HS-27A (cell line): ENCODE measurements at places on chromosomes 1 and 21.

DNA sequence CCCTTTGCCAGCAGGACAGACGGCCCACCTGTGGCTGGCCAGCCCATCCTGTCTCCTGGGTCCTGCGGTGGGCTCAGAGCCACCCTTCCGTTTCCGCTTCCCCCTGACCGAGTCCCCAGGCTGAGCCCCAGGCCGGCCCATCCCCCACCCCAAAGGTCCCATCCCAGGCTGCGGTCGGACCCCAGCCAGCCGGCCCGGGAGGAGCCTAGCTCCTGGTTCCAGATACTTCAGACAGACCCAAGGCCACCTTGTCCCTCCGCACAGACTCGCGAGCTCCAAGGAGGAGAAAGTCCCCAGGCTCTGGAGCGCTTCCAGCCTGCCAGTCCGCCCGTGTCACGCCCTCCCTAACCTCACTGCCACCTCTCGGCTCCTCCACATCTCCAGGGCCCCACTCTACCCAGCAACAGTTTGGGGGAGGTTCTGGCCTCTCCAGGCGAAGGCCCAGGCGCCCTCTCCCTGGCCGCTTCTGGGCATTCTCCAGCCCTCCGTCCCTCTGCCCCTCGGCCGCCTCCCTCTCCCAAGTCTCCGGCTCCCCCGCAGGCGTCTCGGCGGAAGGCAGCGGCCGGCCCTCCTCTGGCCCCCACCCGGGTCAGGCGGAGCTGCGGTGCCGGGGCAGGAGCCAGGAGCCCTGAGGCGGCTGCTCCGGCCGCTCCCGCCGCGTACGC, 835 bp downstream of the LRRN2 start:
- DNase-seq, result no peak

- no peak for DNase-seq
Observed at GRCh38 chr1:13451399-13451965, 41.2 kb downstream of the PRAMEF20 start.

DNA sequence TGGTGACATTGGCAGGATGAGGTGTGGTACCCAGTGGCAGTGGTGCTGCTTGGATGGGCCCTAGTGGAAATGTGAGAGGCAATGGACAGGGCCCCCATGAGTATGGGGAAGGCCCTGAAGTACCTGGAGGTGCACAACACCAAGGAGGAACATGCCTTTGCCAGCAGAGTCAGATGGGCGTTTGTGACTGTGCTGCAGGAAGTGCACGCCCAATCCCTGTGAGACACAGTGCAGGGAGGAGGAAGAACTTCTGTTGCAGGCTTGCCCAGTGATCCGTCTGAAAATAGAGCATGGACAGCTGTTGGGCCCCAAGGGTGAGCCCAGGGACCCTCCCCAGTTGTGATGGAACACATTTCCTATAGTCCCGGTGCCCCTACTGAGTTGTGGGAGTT, 42.7 kb downstream of the GJA5 start:
- DNase-seq, result no peak

DNA sequence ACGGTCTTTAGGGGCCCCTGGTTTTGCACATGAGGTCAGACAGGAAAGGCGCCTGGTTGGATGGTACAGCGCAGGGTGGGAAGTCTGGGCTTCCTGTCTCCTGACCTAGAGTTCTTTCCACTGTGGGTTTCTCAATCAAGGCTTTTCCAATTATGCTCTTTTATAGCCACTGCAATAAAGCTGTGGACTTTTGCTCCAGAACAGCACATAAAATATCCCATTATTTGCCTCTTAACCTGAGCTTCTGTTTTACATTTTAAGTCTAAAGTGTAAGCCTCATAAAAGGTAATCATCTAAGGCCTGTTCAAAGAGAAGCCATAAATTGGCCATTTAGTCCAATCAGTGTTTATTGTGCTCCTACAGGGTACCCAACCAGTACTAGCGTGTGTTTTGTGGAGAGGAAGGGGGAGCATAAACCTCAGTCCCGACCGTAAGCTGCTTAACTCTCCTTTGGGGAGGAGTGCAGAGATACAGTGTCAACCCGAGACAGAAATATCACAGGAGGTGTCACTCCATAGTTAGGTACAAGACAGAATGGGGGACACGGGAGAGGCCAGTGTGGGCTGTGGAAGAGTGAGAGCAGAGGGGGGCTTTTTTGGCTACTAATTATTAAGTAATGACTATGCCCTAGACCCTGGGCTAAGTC, 270.0 kb downstream of the TRABD2B start:
- no peak for DNase-seq

- DNase-seq, result no peak
Observed at GRCh38 chr1:45765999-45766792, 15.7 kb upstream of the IPP start.

- no peak for DNase-seq
Observed at GRCh38 chr21:42532466-42533181, 19.0 kb downstream of the SLC37A1 start.

DNA sequence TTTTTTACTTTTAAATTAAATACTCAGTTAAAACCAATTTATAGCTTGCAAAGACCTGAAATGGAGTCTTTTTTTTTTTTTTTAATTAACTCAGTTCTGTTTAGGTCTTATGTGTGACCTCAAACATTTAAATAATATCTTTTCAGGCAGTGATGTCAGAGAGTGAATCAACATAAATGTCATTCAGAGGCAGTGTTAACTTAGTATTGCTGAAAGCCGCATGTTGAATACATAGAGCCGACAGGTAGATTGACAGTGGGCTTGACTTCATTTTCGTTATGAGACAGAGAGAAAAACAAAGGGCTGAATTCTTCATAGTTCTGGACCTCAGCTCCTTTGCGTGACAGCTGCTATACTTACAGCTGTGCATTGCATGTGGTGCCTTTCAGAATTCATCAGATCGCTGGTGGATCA, 51.5 kb downstream of the PRDM2 start:
- DNase-seq, result no peak
